Midbrain (tissue), 1 donor: ENCODE measurements at places on chromosomes 1 and 21.

- no peak for DNase-seq
These were observed 12.5 kb downstream of the FGGY start for GRCh38 chr1:59309392-59309791.

- DNase-seq: no peak
These were observed 40.6 kb downstream of the CHRM3 start for GRCh38 chr1:239426821-239427475.

GRCh38 chr1:21005466-21006239 is 171.0 kb downstream of the EIF4G3 start:
- DNase-seq: no peak

- DNase-seq: no peak
These were observed 18.0 kb downstream of the SLAMF1 start for GRCh38 chr1:160628799-160629263.

DNA sequence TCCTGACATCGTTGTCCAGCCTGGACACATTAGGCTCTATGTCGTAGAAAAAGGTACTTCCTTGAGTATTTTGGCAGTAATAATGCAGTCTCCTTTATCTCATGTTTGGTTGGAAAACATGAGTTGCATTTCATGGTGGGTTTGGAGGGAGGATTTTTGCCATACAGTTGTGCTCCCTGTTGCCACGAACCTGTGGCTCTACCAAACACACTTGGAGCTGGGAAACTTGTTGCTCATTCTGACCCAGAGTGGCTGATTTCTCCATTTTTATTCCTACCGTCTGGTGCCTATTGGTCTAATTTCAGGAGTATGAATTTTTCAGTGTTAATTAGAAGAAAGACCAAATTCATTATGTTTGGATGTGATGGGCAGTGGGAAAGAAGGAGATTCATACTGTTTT is 50.7 kb downstream of the MPZL1 start:
- no peak for DNase-seq

- DNase-seq: peak; percentile 91
These were observed 81.1 kb downstream of the ITPKB start for GRCh38 chr1:226657895-226658545.

GRCh38 chr1:226786550-226786949 is 47.5 kb upstream of the ITPKB start:
- no peak for DNase-seq

DNA sequence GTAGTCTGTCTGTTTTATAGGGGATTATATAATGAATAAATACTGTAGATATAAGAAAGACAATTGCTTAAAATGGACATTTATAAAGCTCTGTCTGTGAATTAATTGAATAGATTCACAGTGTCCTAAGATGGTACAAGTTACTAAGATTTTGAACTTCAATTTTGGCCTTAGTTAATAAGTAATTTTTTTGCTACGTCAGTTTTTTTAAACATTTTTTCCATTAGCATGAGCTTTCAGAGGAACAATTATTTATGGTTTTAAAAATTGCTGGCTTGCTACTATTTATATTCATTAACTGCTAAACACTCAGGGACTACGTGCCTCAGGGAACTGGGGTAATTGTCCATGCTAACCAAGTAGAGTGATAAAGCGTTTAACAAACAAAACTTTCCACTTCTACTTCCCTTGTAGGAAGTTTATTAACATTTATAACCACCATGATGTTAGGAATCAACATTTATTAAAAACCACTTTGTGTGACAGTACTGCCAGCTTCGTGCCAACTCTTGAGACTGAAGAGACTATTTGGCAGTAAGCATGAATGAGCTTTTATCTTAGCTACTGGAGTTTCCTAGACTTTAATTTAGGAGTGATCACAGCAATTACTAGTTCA is 65.4 kb upstream of the PTGS2 start:
- no peak for DNase-seq

DNA sequence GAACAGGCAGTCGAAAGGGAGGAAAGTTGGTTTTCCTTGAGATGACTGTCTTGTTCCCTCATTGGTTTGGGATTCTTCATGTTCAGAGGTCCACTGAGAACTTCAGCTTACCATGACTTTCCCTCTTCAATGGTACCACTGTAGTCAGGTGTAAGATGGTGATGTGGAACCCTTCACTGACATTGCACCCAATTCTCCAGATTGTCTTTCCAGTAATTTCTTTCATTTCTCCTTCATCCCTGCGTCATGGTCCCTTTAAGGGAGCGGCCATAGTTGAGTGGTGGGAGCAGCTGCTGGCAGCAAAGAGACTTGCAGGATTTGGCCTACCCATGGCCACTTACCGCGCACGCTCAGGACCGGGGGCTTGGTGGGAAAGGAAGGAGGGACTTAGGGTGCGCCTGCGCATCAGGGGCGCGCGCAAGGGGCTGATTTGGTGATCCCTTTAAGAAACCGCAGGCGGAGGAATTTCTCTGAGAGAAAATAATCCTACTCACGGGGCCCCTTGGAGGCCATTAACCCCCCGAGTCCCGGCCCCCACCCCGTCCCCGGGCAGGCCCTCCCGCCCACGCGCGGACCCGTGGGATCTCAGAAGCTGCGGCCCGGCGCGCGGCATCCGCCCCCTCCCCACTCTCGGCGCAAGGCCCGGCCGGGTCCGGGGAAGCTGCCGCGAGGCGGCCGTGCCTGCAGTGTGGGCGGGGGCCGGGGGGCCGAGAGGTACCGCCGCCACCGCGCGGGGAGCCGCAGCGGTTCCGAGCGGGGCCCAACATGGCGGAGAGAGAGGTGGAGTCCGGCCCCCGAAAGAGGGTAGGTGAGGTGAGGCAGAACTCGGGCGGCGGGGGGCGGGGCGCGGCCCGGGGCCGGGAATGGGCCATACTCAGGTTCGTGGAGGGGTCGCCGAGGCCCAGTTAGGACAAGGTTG is at the start of gene ZMYM4:
TSS of gene ZMYM4 (plus strand) at position 428 of the 919 bp plus-strand sequence. CDS start at position 766, 338 bp downstream.
- peak; percentile 91 for DNase-seq

DNA sequence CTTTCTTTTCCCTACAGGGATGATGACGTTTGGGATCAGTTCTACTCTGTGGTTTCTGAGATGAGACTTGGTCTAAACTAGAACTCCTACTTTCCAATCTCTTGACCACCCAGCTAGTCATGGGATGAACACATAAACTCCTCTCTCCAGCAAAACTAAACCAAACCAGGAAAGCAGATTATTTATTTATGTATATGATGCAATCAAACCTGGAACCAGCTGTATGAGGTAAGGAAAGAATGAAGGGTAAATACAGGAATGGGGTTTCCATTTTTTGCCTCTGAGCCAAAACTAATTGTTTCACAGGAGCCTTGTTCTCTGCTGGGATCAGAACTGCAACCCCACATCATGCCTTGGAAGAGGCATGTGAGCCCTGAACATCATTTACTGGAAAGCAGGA is 3.3 kb upstream of the AGT start:
- DNase-seq: no peak

- DNase-seq: peak; percentile 92
These were observed at the start of gene CAMSAP2 for GRCh38 chr1:200738327-200738948. Gene CAMSAP2 (plus strand): TSS chr1:200738893. CDS start chr1:200739828, 935 bp downstream.

DNA sequence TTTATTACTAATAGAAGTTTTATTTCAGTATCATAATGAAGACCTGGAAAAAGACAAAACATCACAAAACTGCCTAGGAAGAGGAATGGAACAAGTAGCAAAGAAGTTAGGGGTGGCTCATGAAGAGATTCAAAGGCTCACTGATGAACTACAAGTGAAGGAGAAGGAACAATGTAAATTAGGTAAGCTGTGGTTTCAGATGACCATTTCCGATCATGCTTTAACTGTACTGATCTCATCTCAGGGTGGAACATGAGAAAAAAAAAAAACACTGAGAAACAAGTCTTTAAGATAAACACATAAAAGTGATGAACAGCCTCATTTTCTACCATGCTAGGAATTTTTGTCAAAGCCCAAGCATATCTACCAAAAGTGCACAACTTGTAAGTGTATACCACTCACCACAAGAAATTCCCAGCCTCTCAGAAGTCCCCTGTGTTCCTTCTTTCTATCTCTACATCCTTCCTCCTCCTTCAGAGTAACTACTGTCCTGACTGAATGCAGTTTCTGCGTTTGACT is 19.6 kb downstream of the CCDC30 start:
- no peak for DNase-seq

DNA sequence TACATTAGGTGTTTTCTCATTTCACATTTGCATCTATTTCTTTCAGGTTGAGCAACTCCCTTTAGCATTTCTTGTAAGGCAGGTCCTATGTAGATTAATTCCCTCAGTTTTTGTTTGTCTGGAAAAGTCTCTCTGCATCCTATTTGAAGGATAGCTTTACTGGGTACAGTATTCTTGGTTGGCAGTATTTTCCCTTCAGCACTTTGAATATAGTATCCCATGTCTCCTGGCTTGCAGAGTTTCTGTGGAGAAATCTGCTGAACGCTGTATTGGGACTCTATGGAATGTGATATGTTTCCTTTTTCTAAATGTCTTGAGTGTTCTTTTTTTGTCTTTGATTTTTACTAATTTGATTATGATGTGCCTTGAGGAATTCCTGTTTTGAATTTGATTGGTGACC is 28.9 kb upstream of the FAM163A start:
- DNase-seq: no peak

DNA sequence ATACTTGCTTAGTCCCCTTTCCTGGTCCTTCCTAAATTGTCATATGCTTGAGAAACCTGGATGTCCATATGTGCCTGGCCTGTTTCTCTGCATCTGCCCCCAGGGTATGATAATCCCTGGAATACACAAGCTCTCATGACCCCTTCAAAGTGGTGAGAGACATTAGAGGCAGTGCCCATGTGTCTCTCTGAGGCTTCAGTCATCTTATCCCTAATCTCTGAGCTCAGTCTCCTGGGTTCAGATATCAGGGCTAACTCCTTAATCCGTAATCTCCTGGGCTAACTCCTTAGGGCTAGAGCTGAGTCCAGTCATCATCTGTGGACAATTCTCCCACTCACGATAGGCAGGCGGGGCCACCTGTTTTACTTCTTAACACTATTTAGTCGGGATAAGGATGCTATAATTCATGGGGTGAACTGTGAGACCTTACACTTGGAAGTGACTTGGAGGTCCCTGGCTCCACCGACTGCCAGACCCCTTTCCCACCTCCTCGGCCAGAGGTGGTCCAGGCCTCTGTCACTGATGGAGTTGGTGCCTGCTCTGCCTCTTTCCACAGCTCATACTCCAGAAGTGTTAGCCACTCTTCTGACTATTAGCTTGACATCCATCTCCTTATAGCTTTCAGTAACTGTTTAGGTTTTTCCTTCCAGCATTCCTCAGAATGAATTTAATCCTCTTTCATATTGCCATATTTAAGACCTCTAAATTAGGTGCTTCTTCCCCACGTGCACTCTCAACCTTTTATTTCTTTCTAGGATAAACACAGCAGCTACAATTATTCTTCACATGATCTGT is 22.7 kb downstream of the CCN1 start:
- no peak for DNase-seq

- DNase-seq: peak; percentile 20
These were observed 27.5 kb downstream of the LRRC8C start for GRCh38 chr1:89660224-89661061.

DNA sequence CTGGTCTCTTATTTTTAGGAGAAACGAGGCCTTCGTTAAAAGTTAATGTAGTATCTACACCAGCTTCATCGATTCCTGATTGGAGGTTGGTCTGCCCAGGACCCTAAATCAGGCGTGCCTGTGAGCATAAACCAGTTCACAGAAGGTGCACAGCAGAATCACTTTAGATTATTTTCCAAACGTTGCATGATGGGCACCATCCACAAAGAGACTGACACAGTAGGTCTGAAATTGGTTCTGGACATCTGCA is 256 bp upstream of the TARBP1 start:
- DNase-seq: no peak

GRCh38 chr1:83632906-83633305 is 366.0 kb downstream of the TTLL7 start:
- DNase-seq: no peak

DNA sequence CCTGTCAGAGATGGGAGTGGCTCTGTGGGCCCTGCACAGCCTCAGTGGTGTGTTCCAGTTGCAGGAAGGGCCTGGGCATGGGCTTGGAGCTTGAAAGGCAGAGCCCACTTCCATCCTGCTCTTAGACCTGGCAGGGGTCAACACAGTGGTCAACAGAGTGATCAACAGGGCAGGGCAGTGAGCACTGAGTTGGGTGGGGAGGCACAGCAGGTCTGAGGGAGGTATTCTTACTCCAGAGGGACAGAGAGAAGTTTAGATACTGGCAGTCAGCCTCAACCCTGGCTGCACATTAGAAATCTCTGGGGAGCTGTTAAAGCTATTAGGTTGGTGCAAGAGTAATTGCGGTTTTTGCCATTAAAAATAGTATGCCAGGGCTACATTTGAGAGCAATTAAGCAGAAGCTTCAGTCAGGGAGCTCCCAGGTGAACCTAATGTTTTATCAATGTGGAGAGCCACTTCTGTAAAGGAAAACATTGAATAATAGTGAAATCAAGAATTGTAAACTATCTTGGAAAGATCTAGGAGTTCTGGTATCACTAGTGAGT is 37.7 kb downstream of the SH3BGR start:
- DNase-seq: no peak

- DNase-seq: no peak
These were observed 12.3 kb upstream of the C4BPB start for GRCh38 chr1:207076181-207076955.

GRCh38 chr21:33124889-33125288 is 54.9 kb downstream of the OLIG1 start:
- no peak for DNase-seq

- no peak for DNase-seq
These were observed 383.7 kb downstream of the ZP4 start for GRCh38 chr1:237507005-237507404.

DNA sequence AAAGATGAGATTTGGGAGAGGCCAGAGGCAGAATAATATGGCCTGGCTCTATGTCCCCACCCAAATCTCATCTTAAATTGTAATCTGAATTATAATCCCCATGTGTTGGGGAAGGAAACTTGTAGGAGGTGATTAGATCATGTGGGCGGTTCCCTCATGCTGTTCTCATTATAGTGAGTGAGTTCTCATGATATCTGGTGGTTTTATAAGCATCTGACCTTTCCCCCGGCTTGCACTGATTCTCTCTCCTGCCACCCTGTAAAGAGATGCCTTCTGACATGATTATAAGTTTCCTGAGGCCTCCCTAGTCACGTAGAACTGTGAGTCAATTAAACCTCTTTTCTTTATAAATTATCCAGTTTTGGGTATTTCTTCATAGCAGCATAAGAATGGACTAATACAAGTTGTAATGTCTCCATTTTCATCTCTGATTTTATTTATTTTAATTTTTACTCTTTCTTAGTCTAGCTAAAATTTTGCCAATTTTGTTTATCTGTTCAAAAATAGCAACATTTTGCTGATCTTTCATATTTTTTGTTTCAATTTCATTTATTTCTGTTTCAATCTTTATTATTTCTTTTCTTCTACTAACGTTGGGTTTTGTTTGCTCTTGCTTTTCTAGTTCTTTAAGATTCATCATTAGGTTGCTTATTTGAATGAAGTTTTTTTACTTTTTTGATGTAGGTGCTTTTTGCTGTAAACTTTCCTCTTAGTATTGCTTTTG is 67.0 kb upstream of the ZRANB2 start:
- DNase-seq: no peak

DNA sequence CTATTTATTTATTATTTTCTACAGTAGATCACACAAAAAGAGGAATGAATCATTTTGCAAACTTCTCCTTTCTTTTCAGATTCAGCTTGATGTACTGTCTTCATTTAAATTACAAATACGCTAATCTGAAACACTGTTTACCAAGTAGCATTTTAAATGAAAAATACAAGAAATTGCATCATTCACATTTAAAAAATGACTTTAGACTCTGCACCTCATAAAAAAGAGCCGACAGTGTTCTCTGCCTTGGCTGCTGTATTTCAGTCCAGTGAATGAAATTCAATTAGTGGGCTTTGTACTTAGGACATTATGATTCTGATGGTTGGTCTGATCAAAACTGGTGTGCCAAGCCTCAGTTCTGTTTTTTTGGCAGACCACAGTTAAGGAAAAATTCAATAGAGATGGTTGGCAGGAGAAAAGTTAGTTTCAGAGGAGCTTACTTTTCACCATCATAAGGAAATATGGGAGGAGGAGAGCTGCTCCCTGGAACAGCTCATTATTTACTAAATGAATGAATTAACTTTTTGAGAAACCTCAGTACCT is 222.4 kb upstream of the ESRRG start:
- DNase-seq: peak; percentile 32
